Liver (tissue), 10 donors: ENCODE measurements at places on chromosomes 3 and 15. TPM values are rescaled to one million over a fixed set of nuclear protein-coding genes. Genes with fewer than 3 reads are reported as not detected.

DNA sequence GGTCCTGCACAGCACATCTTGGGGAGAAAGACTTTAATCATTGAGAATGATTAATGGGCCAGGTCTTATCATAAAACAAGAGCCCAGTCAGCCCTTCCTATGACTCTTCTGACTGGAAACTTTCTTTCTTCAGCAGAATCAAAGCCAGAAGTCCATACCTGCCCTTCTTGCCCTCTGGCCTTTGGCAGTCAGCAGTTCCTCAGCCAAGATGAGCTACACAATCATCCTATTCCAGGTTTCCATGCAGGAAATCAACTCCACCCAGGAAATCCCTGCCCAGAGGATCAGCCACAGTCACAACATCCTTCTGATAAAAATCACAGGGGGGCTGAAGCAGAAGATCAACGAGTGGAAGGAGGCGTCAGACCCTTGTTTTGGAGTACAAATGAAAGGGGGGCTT, 26.9 kb downstream of the ZNF589 start:
- DNase-seq = no peak

DNA sequence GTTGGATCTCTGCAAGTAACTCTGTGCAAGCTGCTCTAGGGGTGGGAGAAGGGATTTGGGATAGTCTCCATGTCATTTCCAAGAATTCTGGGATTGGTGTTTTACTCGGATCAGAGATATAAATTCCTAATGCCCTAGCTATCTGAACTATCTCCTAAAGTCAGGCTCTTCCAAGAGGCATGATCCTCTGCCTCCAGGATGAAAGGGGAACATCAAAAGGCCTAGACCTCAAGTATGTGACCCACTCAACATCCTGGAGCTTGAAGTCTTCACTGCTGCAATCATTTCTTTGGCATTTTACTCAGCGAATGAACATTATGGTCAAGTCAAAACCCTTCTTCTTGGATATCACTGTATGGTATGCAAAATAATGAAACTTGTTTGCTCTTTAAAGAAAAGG, 104.5 kb downstream of the CEMIP start:
- DNase-seq = no peak

DNA sequence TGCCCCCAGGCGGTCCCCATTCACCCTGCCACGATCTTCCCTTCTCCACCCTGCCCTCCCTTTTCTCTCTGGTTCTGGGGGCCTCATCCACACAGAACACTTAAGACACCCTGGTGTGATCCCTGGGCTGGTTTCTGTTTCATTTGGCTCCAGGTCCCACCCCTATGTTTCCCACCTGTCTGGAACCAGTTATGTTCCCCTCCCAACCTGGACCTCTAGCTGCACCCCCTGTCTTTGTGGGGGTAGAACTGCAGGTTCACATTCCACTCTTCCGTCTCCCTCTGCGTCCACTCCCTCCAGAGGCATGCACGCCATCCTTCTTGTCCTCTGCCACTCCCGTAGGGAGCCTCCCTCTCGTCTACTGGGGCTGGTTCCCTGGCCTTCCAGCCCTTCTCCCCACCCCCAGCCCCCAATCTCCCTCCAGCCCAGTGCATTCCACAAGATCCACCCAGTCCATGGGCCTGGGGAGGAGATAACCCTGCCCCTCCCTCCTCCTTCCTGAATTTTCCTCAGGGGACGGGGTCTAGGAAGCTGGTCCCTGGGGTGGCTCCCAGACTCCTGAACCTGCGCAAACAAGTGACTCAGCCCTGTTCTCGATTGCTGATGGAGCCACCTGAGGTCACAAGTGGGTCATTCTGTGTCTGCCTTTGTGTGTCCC, 73.8 kb downstream of the ABTB1 start:
- no peak for DNase-seq

DNA sequence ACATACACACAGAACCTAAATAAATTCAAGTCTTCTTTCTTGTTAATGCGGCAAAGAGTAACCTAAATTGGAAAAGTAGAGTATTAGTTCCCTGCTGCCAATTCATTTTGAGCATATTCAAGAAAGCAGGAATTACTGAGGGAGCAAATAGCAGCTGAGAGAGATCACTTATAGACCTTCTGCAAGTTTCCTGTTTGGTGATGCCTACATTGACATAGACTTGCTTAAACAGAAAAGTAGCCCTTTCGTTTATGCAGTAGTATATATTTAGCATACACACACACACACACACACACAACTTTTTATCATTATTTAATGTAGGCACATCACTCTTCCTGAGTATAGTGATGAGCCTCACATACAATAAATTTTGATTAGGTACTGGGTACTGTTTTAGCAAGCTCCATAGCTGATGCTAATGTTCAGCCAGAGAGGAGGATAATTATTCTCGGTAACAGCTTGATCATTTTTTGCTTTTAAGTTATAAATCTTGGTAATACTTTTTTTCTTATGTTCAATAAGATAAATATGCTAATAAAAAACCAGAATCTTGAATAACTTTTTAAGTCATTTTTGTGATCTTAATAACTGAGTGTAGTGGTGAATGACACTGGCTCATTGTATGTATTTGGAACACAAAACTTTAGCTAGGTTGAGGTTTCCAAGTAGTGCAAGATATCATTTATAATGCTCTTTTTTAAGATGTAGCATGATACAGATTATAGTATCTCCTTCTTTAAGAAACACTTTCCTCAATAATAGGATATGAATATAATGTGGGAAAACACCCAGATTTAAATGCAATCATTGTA, 174.7 kb downstream of the MBNL1 start:
- no peak for DNase-seq

DNA sequence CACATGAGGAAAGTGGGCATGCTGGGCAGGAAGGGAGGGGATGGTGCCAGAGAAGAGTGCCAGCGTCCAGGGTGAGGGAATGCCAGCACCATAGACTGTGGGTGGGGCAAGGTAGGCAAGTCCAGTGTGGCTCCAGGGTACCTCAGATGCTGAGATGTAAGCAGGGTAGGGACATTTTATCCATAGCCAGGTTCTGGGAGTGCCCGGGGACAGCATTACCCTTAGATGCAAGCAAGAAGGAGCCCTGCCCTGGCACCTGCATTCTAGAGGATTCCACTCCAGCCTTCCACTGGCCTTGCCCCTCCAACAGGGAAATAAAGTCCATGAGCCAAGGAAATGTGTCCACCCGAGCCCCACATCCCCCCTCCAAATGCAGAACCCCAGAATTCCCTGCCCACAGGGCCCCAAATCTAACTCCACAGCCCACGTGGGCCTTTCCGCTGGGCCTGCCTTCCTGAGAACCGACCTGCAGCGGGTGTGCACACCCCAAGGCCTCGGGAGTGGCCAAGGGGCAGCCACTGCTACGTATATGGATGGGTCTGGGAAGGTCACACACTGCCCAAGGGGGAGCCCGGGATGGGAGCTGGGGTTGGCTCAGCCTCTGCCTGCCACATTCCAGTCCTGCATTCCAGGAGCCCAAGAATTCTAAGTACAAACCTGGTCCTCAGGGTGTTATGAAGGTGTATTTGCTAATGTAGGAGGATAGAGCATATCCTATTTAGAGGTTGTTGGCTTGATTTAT, 20.3 kb upstream of the CYP11A1 start:
- peak; percentile 49 for DNase-seq

DNA sequence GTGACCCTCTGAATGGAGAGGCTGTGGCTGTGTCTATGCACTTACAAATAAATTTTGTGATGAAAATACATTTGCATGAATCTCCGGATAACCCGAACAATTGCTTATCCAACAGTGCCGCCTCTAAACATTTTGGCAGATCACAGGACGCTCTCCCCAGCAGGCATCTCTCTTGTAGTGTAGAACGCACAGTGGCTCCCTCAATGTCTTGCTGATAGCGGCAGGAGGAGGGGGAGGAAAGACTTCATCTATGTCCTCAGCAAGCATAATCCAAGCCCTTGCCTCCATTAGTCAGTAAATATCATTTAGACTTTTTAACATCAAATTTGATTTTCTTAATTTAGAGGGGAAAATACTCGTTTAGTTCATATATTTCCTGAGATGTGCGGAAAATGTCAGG, 318.1 kb upstream of the IGF1R start:
- no peak for DNase-seq

GRCh38 chr15:67267951-67268941, 13.7 kb downstream of the IQCH start:
- DNase-seq = no peak

- no peak for DNase-seq
These were observed 65.4 kb downstream of the RPN1 start for GRCh38 chr3:128585189-128585588.

GRCh38 chr3:189567322-189567721, 63.9 kb upstream of the TP63 start:
- no peak for DNase-seq

- DNase-seq = no peak
These were observed 62.5 kb downstream of the SFMBT1 start for GRCh38 chr3:52983336-52983807.

DNA sequence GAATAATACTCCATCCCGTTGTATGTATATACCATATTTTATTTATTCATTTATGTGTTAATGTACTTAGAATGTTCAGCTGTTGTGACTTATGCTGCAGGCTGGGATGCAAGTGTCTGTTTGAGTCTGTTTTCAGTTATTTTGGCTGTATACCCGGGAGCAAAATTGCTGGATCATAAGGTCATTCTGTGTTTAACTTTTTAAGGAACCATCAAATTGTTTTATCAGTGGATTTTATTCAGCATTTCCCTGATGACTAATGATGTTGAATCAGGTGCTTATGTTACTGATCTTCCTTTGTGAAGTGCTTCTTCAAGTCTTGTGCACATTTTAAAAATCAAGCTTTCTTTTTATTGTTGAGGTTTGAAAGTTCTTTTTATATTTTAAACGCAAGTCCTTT, 118.1 kb downstream of the SLC25A26 start:
- no peak for DNase-seq

- DNase-seq = no peak
These were observed 88.0 kb upstream of the IQSEC1 start for GRCh38 chr3:13161021-13161759.

GRCh38 chr3:170635385-170635735, 49.5 kb upstream of the SLC7A14 start:
- no peak for DNase-seq

DNA sequence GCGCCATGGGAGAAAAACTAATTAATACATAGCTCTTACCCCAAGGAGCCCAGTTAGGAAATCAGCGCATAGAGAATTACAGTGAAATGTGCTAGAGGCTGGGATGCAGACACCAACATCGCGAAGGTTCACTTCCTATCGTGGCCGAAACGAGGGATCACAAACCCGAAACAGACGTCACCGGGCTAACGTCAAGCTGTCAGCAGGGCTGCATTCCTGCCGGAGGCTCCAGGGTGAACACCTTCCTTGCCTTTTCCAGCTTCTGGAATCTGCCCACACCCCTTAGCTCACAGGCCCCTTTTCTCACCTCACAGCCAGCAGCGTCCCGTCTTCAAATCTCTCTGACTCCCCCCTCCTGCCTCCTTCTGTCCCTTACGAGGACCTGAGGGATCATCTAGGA, 13.0 kb downstream of the GP5 start:
- DNase-seq = no peak

DNA sequence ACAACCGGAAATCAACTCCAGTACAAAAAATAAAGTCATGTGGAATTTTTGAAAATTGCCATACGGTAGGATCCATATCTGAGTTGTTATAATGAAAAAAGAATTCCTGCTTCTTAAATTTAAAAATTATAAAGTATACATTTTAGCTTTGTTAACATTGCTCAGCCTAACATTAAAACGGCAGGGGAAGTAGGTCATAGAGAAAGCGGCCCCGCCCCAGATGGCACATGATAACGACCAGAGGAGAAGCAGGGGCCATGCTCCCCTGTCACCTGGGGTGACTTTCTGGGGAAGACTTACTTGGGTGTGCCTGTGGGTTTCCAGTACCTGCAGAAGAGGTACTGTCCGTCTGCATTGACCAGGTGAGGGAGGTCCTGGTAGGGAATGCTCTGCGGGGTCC, 921 bp downstream of the MGLL start:
- DNase-seq = peak; percentile 53

GRCh38 chr3:123816673-123817207, 67.4 kb downstream of the MYLK start:
- no peak for DNase-seq

DNA sequence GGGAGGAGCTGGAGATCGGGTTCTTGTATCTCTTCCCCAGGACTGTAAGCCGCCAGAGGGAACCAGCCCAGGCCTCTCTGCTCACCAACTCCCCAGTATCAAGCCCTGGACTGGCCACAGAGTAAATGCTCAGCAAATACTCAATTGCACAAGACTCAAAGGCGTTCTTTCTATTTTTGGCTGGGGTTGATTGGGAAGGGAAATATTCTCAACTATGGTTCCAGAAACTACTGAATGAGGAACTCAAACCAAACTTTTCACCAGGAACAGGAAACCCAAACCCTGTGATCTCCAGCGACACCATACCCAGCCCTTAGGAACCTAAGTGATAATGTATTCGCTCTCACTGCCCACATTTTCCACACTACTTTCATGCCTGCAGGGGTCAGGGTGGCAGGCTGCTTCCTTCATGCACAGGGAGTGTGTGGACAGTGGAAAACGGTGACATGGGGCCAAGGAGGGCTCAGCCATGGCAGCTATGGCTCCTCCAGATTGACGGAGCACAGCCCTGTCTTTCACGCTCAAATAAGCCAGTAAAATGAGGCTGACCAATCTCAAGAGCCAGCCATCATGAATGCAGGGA, 124.7 kb upstream of the RAD18 start:
- DNase-seq = no peak

DNA sequence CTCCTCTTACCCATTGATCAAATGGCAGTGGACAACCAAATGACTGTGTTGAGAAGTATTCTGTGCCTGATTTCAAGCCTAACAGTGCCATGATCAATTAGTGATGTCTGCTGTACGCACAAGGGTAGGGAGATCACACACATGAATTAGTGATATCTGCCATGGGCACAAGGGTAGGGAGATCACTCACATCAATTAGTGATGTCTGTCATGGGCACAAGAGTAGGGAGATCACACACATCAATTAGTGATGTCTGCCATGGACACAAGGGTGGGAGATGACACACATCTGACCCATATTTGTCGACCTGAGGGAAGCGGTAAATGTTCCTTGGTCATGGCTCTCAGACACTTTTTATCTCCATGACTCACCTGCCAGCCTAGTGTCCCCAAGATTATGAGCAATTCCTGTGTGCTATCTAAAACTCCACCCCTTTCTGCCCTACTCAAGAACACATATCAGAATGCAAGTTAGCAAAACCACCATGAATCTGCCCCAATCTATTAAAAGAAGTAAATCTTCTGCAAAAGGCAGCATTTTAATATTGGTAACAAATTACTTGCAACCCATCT, 165.0 kb downstream of the NTRK3 start:
- DNase-seq = no peak

Gene IDH2
- 149 TPM for total RNA-seq

Gene ANKUB1
- total RNA-seq = not detected

Gene OR5K1
- total RNA-seq = not detected

Gene SLC7A14
- under 0.01 TPM for total RNA-seq

Gene KNG1
- total RNA-seq = 605 TPM

Gene NME9
- total RNA-seq = not detected

Gene RHOV
- not detected for total RNA-seq

Gene PXK
- 11.3 TPM for total RNA-seq

Gene FRMD4B
- total RNA-seq = 22.5 TPM

Gene PLIN1
- total RNA-seq = 46.0 TPM

Gene PSTPIP1
- 4.6 TPM for total RNA-seq

Gene CD276
- total RNA-seq = 30.4 TPM

Gene ADGRG7
- total RNA-seq = 2.1 TPM

Gene SIDT1
- total RNA-seq = 1.5 TPM

Gene GBE1
- 95.6 TPM for total RNA-seq

Gene OR5K2
- not detected for total RNA-seq
